Activated T-cell treated with anti-CD3 and anti-CD28 coated beads for 4 hours (primary cell): ENCODE measurements at places on chromosomes 4 and X.

DNA sequence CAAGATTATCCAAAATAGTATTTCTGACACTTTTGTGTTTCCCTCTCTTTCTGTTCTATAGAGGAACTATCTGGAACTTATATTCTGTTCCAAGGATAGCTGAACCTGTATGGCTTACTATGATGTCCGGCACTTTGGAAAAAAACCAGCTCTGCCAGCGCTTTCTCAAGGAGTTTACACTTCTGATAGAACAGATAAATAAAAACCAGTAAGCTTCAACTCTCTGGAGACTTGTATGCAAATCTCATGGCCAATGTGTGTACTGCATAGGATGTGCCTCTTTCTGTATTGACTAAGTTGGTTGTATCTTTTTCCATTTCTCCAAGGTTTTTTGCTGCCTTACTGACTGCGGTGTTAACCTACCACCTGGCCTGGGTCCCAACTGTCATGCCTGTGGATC, 92.5 kb downstream of the FNIP2 start:
- no peak for DNase-seq

- DNase-seq, result no peak
These were observed 46.7 kb downstream of the KCNIP4 start for GRCh38 chr4:21901831-21902230.

DNA sequence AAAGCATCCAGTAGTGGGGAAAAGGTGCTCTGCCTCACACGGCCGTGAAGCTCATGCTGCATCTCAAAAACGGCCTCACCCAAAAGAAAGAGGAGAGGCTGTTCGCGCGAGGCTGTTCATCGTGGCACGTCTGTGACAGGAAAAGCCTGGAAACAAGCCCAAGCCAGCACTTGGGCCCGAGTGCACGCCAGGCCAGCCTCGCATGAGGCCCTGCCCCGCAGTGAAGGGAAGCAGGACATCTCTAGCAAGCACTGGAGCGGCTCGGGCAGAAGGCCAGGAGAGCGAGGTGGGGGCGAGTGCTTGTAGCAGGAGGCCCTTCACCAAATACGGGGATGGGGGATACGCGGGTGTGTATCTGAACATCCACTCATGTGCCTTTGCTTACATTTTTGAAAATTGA, 39.9 kb upstream of the MXD4 start:
- no peak for DNase-seq

GRCh38 chrX:139750390-139750789, 42.4 kb upstream of the MCF2 start:
- DNase-seq, result no peak

DNA sequence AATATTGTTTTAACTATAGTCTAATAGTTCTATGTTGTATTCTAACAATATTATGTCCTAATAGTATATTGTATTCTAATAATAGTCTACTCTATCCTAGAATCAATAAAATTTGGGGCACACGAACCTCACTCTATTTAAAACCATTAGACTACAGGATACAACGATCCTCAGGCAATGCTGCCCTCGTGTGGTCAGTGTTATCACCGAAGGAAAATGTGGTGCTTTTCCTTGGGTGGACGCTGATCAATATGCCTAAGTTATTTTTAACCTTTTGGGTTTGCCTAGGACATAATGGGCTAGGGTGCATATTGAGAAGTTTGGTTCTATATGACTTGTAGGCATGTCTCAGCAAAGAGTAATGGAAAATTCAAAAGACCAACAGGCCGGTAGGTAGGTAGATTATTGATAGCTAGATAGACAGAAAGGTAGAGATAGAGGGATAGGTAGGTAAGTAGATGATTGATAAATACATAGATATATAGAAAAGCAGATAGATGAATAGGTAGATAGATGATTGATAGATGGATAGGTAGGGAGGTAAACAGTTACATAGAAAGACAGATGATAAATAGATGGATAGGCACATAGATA, 75.1 kb downstream of the PRKX start:
- DNase-seq, result no peak

DNA sequence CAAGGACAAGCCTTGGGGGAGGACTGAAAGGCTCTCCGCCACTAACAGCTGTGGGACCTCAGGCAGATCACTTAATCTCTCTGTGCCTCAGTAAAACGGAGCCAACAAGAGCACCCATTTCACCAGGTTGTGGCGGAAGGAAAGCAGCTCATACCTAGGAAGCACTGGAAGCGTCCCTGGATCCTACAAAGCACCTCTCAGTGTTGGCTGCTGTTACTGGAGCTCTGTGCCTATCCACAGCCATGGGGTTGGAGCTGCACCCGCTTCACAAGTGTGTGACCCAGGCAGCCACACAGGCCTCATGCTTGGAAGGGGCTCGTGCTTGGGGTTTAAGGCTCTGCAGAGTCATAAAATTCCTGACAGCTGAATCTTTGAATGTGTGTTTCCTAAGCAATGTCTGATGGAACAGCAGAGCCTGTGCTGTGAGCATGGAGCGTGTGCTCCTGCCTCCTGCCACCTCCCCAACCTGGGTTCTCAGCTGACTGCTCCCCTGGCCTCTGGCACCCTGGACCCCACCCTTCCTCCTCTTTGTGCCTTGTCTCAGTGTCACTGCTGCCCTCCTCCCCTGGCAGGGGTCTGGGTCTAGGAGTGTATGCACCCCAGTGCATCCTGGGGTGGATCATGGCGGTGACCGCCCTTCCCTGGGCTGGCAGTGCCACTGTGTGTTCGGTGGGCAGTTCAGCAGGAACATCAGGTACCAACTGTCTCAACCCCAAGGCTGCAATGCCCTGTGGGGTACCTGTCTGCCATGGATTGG, 14.4 kb upstream of the MAN2B2 start:
- no peak for DNase-seq

- DNase-seq, result no peak
These were observed 449.8 kb downstream of the INPP4B start for GRCh38 chr4:142396279-142396678.

- peak; percentile 1 for DNase-seq
These were observed at the start of gene PAK3 for GRCh38 chrX:111095974-111096895. PAK3 (plus strand) TSS chrX:111096191; CDS start chrX:111123104, 26,913 bp downstream.

GRCh38 chr4:109302361-109303139, at the start of gene COL25A1:
COL25A1 (minus strand) TSS chr4:109302658.
- peak; percentile 23 for DNase-seq

GRCh38 chr4:107913283-107913899, 18.0 kb upstream of the CYP2U1 start:
- peak; percentile 42 for DNase-seq

GRCh38 chr4:1768367-1769034, 24.6 kb upstream of the FGFR3 start:
- DNase-seq, result no peak

DNA sequence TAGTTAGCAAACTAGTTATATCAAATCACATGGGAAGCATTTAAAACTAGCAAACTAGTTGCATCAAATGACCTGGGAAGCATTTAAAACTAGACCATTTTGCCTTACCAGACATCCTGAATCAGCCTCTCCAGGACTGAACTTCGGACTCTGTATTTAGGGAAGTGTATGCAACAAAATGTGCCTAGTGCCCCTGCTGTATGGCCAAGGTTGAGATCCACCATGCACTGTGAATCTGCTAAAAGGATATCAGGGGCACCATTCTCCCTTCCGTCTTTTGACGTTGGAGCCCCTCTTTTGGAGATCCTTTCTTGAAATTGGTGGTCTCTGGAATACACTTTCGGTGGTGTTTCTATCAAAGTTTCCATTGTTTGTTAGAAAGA, 49.5 kb downstream of the CCNI start:
- no peak for DNase-seq

GRCh38 chr4:16819652-16820051, 78.8 kb downstream of the LDB2 start:
- no peak for DNase-seq

DNA sequence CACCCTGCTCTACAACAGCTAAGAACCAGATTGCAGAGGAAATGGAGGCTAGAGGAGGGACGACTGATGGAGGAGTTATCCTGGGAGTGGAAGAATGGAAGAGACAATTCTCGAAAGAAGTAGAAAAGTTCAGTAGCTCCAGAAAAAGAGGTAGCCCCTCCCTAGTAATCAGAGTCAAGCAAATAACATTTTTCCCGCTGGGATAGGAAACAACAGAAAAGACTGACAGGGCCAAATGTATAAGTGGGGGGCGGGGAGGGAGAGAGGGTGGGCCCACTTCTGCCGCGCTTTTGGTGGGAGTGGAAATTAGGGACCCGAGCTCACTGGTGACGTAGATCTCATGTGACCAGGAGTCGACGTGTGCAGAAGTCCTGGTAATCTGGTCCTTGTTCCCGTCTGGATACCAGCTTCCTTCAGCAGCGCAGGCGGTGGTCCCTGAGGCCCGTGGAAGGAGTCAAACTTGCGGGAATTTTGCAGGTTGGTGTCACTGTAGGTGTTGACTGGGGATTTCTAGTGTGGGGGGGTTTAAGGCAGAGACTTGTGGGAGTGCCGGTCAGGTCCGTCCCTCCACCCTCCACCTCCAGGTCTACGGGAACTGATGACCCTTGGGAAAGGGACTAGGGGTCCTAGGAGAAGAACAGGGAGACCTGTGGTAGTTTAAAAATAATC, at the start of gene TCEAL9:
Gene TCEAL9 (plus strand): TSS at position 377 of the 669 bp plus-strand sequence. CDS start 1,179 bp downstream, outside the sequence.
- no peak for DNase-seq

GRCh38 chrX:3501833-3502535, 155.5 kb upstream of the MXRA5 start:
- no peak for DNase-seq

- DNase-seq, result peak; percentile 65
These were observed 196.4 kb upstream of the C1QTNF7 start for GRCh38 chr4:15231265-15232091.

- DNase-seq, result no peak
These were observed 28.7 kb downstream of the CCNG2 start for GRCh38 chr4:77185686-77186085.

DNA sequence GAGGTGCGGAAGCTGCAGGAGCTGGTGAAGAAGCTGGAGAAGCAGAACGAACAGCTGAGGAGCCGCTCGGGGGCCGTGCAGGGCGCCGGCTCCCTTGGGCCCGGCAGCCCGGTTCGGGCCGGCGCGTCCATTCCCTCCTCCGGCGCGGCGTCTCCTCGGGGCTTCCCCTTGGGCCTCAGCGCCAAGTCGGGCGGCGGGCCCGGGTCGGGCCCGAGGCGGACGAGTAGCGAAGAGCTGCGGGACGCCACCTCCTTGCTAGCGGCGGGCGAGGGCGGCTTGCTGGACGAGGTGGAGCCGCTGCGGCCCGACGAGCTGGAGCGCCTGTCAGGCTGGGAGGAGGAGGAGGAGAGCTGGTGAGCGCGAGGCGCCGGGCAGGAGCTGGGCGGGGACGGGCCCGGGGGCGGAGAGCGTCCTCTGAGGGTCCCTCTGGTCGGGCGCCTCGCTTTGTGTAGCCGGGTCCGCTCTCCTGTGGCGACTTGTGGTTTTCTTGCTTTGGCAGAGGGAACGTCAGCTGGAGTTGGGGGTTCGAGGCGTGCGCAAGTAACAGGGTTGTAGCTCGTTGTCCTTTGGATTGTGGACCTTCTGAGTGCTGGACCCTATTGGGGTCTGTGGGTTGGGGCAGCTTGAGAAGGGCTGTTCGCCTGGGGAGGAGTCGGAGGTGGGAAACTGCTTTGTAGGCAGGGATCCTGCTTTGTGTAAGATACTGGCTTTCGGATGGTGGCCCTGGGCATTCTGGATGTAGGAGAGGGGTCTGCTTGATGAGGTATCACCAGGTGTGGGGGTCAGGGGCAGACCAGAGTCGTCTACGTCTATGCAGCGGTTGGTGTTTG, 662 bp downstream of the SLAIN2 start:
- DNase-seq, result peak; percentile 21

DNA sequence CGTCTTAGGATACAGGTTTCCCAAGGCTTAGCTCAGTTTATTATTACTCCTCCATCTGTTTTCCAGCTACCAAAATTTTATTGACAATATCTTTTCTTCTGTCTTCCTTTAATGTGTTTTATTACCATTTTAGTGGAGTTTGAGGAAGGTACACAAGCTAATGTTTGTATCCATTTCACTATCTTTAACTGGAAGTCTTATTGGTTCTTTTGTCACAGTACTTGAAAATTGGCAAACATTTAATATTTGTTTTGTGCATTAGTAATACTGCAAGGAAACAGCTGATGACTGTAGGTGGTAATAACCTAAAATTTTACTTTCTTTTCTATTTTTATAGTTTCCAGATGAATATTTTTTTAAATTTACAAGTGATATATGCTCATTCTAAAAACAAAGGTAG, 9.3 kb upstream of the ARL9 start:
- DNase-seq, result no peak

- DNase-seq, result no peak
These were observed 72.9 kb downstream of the COMMD8 start for GRCh38 chr4:47390428-47391125.

- no peak for DNase-seq
These were observed 35.4 kb upstream of the CDKL5 start for GRCh38 chrX:18389966-18390365.

DNA sequence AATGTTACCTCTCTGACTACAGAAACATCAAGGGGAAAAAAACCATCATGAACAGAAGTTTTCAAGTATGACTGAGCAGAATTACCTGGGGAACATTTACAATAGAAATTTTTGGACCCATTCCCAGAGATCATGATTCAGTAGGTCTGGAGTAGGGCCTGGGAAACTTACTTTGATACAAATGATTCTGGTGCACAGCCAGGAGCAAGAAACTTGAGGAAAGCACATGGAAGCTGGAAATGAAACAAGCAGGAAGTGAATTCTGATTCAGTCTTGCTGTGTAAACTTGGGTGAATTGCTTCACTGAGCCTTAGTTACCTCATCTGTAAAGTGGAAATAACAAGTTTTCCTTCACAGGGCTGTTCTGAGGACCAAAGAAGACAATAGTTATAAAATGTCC, 192.5 kb upstream of the TAPT1 start:
- DNase-seq, result no peak

DNA sequence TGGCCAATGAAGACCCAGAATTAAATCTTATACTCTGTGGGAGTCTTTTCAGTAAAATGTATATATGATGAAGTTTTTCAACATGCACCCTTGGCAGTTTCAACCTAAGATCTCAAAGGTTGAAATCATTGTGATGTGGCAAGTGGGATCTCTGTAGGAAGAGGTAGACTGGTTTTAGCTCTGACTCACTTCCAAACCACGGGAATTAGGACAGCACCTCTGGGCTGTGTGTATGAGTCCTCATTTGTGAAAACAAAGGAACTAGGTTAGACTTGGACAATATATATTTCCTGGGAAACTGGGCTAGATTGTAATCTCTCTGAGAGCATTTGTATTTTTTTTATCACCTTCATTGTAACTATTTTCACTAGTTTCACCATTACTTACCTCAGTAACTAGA, 333.0 kb downstream of the ADGRL3 start:
- DNase-seq, result no peak
